ENCODE measurements at places on chromosomes 4 and X.

GRCh38 chrX:51899741-51900140 lies 6.3 kb downstream of the MAGED1 start:
- peaks cover 25% of the 10 kb centered on the region for H3K4me1 ChIP-seq
- no peak overlapping the region for H3K4me3 ChIP-seq
- H3K27me3 ChIP-seq: no peaks in the 10 kb centered on the region
- no peak overlapping the region for H3K27ac ChIP-seq
- peaks cover 8% of the 10 kb centered on the region for H3K36me3 ChIP-seq

- peak overlapping the region; percentile 13 for H3K27ac ChIP-seq
- H3K4me1 ChIP-seq: no peaks in the 10 kb centered on the region
- H3K36me3 ChIP-seq: no peaks in the 10 kb centered on the region
Observed at GRCh38 chrX:103513067-103513466, 6.2 kb downstream of the RAB40A start.

DNA sequence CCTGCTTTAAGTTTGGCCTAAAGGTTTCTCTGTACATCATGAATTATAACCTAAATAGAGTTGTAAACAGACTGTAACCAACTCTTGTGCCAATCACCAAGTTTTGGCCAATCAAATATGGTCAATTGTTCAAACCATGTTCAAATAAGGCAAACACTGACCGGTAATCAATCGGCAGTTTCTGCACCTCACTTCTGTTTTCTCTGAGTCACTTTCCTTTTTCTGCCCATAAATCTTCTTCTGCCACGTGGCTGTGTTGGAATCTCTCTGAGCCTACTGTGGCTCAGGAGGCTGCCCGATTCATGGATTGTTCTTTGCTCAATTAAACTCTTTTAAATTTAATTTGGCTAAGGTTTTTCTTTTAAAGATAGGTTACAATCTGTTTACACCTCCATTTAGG lies 16.5 kb upstream of the ENPP6 start:
- DNase-seq: no peak
- H3K4me3 ChIP-seq: no peak overlapping the region
- H3K27ac ChIP-seq: no peak overlapping the region
- H3K27me3 ChIP-seq: no peaks in the 10 kb centered on the region
- no peaks in the 10 kb centered on the region for H3K36me3 ChIP-seq

DNA sequence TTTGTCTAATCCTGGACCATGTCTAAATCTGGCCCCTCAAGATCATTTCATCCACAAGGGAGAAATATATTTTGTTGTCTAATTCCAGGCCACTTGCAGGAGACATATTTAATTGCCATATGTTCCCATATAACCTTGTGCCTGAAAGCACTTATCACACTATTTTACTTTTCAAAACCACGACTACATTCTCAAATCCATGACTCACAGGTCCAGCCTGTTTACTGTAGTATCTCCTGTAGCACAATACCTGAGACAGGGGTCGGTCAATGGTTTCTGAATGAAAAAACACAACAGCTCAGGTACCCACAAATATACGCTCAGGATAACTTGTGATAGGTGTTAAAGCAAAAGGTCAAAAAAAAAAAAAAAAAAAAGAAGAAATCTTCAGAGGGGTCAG lies 60.9 kb downstream of the SEC24D start:
- no peaks in the 10 kb centered on the region for H3K27me3 ChIP-seq
- no peak for DNase-seq
- H3K4me3 ChIP-seq: no peak overlapping the region
- no peak overlapping the region for H3K27ac ChIP-seq
- no peaks in the 10 kb centered on the region for H3K4me1 ChIP-seq

DNA sequence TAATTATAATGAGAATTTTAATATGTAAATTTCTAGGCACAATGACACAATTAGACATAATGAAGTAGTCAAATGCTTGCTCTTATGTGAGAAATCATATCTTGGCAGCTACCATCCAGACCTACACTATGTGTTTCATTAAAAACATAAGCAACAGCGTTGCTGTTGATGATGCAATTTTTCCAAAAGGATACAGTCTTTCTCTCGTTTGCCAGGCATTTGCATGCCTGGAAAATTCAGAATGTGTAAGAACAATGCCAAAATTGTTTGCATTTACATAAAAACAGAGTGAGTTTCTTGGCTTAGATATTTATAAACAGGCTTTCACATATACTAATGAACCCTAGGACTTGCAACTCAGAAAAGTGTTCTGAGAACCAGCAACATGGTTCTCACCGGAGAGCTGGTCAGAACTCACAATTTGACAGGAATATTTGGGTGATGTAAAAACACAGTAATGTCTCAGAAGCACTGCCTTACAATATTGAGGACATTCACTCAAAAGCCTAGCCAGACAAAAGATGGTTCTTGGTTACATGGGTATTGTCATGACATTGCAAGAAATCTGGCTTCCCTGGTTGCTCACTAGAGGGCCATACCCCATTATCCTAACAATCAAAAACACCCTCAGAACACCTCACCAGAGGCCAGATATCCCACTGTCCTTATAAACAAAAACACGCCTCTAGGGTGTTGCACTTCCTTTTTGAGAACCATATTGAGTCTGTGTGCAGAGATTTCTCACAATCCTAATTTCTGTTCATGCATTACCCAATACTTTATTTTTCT lies 1029.0 kb upstream of the AGA start:
- H3K27me3 ChIP-seq: no peaks in the 10 kb centered on the region
- H3K4me1 ChIP-seq: no peaks in the 10 kb centered on the region
- no peak overlapping the region for H3K27ac ChIP-seq
- H3K4me3 ChIP-seq: no peak overlapping the region
- no peak for DNase-seq

DNA sequence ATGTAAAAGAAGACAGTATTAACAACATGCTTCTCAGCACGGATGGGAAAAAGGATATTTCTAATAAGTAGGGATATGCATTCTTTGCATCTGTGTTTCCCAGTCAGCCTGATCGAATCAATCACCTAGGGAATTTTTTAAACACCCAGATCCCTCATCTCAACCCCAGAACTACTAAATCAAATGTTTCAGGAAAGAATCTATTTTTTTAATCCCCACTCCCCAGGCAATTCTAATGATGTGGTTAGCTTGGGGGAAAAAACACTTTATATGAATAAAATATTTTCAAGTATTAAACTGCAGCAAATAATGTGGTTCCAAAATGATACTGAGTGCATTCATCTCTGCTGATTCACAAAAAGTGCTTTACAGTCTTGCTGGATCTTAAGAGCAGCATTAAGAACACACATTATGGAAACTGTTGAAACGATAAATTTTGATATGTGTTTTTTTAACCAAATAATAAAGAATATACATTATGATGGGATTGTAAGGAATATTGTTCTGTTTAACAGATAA lies 68.7 kb upstream of the GUCY1A1 start:
- H3K4me1 ChIP-seq: no peaks in the 10 kb centered on the region
- H3K27ac ChIP-seq: no peak overlapping the region
- no peak for DNase-seq
- no peaks in the 10 kb centered on the region for H3K36me3 ChIP-seq

GRCh38 chr4:94665500-94666404 lies 92.0 kb upstream of the BMPR1B start:
- no peaks in the 10 kb centered on the region for H3K27me3 ChIP-seq
- no peak overlapping the region for H3K27ac ChIP-seq
- DNase-seq: no peak
- peaks cover 27% of the 10 kb centered on the region for H3K36me3 ChIP-seq

GRCh38 chr4:120858776-120859175 lies 63.8 kb downstream of the PRDM5 start:
- peaks cover 8% of the 10 kb centered on the region for H3K4me1 ChIP-seq
- no peaks in the 10 kb centered on the region for H3K36me3 ChIP-seq
- DNase-seq: no peak
- H3K27ac ChIP-seq: no peak overlapping the region
- no peaks in the 10 kb centered on the region for H3K27me3 ChIP-seq
